ENCODE measurements at places on chromosomes 7 and 10. TPM values are rescaled to one million over a fixed set of nuclear protein-coding genes. Genes with fewer than 3 reads are reported as not detected.

CHAT gene
- not detected for total RNA-seq

ZNF117 gene
- 0.16 TPM for total RNA-seq

MUC3A gene
- total RNA-seq: 12.4 TPM

ZRANB1 gene
- 10.4 TPM for total RNA-seq

PPP1R3C gene
- 16.8 TPM for total RNA-seq

Measured in A549 treated with DMSO at 1 μM for 4 hours (cell line).